Stimulated activated CD4-positive, alpha-beta T cell treated with anti-CD3 and anti-CD28 coated beads, Interleukin-1b, Interleukin-23, amount 100 ng/mL, for 4 hours (primary cell): ENCODE measurements at places on chromosomes 12 and 14.

- no peak for DNase-seq
These were observed 51.8 kb downstream of the FAM222A start for GRCh38 chr12:109765446-109765810.

GRCh38 chr12:73277971-73278370, 1005.8 kb downstream of the TRHDE start:
- no peak for DNase-seq

DNA sequence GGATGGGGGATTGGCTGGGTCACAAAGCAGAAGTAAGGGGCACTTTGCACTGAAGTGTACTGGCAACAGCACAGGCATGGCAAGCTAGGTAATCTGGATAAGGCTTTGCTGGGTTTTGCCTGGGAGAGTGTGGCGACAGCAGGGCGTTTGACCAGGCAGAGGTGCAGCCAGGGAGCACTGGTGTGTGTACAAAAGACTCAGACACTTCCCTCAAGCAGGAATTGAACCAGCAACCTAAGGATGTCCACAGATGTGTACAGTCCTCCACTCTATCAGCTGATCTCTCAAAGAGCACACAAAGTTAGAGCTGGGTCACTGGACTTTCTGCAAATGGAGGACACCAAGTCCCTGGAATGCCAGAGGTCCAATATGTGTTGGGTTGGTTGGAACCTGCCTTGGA, 15.4 kb upstream of the RNASE4 start:
- DNase-seq = no peak

DNA sequence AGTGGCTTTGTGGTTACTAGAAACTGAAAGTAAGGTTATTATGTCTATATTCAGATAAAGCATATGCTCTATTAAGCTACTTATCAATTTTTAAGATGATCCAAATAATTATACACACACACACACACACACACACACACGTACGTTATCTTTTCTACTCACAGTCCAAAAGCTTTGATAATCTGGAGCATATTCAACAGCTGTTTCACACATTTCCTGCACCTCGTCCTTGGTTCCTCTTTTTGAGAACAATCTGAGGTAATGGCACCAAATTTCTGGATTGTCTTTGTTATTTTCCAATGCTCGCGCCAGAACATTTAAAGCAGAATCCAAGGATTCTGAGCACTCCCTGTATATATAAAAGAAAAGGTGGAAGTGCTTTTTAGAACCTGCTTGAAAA, 37.5 kb downstream of the ZFC3H1 start:
- no peak for DNase-seq

DNA sequence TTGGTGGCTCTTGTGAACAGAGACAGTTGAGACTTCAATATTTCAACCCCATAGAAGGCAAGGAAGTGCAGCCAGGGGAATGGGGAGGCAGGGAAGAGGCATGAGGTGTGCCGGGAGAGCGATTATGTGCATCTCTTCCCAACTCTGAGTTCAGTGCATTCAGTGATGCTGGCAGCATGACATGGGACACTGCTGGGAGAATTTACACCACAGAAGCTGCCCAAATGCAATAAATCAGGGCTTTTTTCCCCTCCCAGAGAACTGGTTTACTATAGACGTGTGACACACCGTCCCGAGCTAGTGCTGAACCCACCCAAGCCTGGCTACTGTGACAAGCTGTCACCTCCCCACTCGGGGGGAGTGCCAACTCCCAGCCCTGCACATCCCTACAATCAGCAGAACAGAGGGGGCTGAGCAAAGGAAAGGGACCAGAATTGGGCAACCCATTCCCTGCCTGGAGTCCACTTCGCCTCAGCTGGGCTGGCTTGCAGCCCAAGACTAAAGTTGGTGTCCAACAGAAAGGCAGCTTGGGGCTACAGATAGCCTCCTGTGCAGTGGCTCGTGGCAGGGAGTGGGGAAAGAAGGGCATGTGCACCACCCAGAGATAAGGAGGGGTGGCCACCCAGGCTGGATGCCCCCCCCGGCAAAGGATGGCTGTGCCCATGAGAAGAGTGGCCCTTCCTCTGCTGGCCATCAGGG, 16.7 kb downstream of the AHSA1 start:
- no peak for DNase-seq

- DNase-seq = no peak
These were observed 7.6 kb upstream of the AEBP2 start for GRCh38 chr12:19431407-19432308.

DNA sequence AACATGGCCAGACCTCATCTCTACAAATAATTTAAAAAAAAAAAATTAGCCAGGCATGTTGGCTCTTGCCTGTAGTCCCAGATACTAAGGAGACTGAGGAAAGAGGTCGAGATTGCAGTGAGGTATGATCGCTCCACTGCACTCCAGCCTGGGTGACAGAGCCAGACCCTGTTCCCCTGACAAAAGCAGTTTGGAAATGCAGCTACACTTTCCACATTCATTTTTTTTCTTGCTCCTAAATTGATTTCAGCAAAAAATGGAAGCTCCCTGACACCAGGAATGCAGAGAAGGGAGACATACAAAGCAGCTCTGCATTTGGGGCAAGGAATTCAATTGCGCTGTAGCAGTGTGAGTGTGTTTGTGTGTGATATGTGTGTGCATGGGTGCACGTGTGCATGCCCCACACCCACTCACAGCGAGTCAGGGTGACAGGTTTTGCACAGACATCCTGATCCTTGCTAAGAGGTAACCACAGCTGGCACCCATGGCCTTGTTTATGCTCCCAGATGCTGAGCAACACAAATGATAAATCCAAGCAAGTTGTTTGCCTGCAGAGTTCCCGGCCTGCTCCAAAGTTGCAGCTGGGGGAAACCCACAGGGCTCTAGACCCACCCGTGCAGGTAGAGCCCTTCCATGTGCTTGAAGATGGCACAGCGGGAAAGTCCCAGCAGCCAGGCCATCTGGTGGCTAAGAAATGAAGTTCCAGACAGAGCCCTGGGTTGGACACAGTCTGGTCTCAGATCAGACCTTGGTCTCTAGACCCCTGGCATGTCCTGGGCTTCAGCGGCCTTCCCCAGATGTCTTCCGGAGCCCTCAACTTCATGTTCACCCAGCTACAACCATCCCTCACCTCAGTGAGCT, 25.9 kb upstream of the BDKRB2 start:
- DNase-seq = no peak

DNA sequence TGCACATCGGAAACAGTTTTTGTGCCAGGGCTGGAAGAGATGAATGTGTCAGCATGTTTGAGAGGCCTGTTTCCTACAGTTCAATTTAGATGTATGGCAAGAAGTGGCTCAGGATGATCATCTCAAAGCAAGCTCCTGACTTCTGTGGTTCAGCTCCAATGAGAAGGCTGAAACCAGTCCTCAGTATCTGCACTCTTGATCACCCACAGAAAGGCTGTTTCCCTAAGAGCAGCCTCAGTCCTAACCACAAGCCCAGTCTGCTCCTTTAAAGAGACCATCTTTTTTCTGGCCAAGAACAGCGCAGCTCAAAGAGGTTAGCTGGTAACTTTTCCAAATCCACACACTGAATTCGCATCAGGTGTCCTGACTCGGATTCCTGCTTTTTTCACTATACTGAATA, 19.2 kb downstream of the CSRP2 start:
- DNase-seq = no peak

DNA sequence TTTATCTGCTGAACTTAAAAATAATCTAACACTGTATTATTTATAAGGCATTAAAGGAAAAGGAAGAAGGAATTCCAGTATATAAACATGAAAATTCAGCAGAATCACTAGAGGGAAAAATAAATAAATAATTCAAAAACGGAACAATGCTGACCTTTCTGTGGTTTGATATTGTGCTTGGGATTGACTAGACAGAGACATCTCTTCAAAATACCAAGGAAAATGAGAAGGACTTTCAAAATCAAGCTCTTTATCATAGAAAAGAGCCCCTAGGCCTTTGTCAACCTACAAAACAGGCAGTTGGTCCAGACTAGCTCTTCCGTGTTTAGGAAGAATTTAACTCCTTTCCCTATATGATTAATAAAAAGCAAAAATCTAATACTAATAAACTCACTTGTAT, 6.3 kb upstream of the FLRT2 start:
- no peak for DNase-seq

DNA sequence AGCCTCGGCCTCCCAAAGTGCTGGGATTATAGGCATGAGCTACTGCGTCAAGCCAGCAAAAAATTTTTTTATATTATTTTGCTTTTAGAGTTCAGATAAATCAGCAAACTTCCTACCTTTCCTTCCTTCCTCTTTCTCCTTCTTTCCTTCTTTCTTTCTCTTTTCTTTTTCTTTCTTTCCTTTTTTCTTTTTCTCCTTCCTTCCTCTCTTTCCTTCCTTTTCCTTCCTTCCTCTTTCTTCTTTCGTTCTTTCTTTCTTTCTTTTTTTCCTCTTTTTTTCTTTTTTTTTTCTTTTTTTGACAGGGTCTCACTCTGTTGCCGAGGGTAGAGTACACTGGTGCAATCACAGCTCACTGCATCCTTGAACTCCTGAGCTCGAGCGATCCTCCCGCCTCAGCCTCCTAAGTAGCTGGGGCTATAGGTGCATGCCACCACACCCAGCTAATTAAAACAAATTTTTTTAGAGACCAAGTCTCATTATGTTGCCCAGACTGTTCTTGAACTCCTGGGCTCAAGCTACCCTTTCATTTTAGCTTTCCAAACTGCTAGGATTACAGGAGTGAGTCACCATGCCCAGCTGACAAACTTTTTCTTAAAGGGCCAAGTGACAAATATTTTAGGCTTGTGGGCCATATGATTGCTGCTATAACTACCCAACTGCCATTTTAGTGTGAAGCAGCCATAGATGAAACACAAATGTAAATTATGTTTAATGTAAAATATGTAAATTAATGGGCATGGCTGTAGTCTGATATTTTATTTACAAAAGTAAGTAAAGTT, 7.1 kb upstream of the WASHC4 start:
- no peak for DNase-seq

DNA sequence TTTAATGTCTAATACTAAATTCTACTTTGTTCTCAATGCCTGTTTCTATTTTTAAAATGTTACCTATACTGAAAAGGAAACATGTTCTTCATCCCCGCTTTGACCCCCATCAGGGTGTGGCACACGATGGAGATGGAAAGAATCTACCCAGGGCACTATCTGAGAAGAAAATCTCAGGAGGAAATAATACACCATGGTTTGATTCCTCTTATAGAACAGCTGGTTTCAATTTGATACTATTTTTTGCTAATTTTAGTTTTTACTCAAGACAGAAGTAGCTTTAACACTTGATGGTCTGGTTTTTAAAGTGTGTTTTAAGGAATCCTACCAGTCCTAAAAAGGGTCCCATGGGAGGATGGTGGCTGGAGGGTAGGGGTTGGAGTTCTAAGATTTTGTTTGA, 56.7 kb downstream of the PPM1H start:
- no peak for DNase-seq

- no peak for DNase-seq
These were observed 9.1 kb downstream of the HEATR5A start for GRCh38 chr14:31411218-31411727.

DNA sequence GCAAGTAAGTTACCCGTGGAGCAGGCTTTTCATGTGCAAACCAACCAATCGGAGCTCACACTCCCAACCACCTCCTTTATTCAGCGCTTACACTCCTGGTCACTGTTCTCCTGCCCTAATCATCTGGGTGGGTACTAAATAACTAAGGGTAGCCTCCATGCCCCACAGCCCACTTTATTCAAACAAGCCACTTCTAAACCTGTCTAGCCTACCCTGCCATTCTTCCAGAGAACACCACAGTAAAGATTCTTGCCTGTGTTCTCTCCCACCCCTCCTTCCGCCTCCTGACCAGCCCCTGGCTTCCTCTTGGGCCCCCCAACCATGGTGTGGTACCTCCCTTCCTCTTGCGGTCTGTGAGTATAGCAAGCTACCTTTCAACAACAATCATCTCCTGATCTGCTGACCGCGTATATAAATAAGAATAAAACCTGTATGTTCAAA, 581.9 kb downstream of the VRK1 start:
- DNase-seq = no peak

DNA sequence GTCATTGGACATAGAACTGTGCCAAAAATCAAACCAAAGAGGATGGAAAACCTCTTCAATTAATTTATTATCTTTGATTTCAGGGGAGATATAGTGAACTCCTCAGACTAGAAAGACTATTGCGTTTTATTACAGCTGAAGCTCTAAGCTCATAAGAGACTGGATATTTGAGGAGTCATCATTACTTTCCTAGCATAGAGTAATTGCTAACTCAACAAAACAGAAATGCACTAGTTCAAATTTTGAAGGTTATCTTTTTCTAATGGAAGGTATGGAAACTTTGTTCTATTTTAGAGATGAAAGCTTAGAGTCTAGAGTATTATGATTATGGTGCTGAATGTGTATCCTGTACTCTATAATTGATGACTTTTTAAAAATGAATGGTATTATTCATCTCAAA, 5.3 kb upstream of the BEST3 start:
- no peak for DNase-seq

- no peak for DNase-seq
These were observed 327.5 kb upstream of the DIO3 start for GRCh38 chr14:101233808-101234207.

- no peak for DNase-seq
These were observed 18.9 kb upstream of the CEBPE start for GRCh38 chr14:23137813-23138535.

DNA sequence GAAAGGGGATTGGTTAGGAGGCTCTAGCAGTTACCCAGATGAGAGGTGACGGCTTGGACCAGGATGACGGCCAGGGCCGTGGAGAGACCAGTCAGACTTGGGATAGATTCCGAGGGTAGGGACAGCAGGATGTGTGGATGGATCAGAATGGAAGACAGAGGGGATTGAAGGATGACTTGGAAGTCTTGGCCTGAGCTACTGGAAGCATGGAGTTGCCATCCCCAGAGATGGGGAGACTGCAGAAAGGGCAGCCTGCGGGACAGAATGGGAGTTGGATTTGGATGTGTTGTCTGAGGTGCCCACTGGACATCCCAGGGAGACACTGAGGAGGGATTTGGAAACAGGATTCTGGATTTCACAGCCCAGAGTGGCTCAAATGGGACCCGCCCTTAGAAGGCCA, 102.3 kb downstream of the CALM1 start:
- DNase-seq = no peak

GRCh38 chr12:116614194-116614915, 55.2 kb downstream of the MAP1LC3B2 start:
- DNase-seq = no peak

DNA sequence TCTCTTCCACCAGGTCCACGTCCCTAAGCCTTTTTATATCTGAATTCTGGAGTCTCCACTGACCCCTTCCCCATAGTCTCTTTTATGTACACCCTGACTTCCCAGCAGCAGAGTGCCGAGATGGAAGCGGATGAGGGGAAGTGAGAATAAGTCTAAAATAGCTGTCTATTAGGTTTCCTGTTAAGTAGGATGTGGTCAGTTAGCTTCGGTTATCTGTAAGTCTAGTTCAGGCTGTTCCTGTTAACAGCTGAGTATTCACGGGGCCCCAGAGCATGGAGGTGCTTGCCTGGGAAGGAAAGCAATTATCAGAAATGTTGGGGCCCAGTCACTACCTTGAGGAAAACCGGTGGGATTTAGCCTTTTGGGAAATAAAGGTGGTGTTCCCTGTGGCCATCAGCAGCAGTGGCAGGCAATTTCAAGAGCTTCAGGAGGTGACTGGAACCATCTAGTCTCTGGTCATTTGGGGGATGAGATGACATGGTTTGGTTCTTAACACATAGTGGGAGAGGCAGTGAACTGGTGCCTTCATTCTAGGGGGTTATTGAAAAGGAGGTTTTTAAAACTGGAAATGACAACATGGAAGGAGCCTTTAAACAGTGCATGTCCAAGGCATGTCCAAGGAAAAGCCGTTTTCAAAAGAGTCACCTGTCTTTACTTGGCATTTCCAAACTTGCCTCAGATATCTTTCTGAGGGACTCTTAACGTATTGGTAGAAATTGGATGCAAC, 21.8 kb downstream of the CHST11 start:
- DNase-seq = no peak

GRCh38 chr14:57057803-57058202, 210.9 kb downstream of the EXOC5 start:
- DNase-seq = no peak

- no peak for DNase-seq
These were observed 761.6 kb downstream of the LRFN5 start for GRCh38 chr14:42368234-42368633.
